GM03348 (cell line): ENCODE measurements at places on chromosomes 16 and 17.

GRCh38 chr17:70862295-70862694 lies 693.0 kb downstream of the KCNJ2 start:
- DNase-seq, result no peak

GRCh38 chr16:10178080-10178479 lies 4.1 kb downstream of the GRIN2A start:
- DNase-seq, result no peak

- peak; percentile 94 for DNase-seq
These were observed 23.9 kb downstream of the ZNF213 start for GRCh38 chr16:3158510-3159314.

- DNase-seq, result no peak
These were observed 10.5 kb downstream of the TTYH2 start for GRCh38 chr17:74223901-74224300.

DNA sequence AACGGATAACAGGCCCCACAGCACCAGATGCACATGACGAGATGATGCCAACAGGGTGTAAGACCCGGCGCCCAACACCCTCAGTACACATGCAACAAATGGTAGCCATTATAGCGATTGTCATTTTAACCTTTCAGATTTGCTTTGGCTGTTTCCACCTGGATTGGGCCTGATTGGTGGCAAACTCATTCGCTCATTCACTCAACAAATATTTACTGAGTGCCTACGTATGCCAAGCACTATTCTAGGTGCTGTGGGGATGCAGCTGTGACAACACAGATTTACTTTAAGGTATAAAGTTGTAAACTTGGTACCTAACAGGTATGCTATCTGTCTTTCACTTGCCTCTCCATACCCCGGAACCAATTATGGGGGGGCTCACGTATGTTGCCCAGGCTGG lies 66.8 kb downstream of the SRCIN1 start:
- DNase-seq, result no peak

GRCh38 chr17:29084541-29085146 lies 41.7 kb downstream of the PIPOX start:
- no peak for DNase-seq

GRCh38 chr16:49085686-49086085 lies 196.0 kb downstream of the CBLN1 start:
- no peak for DNase-seq

GRCh38 chr16:54360681-54361080 lies 74.1 kb upstream of the IRX3 start:
- no peak for DNase-seq

GRCh38 chr17:39178536-39178935 lies 12.6 kb upstream of the ARL5C start:
- peak; percentile 62 for DNase-seq

- no peak for DNase-seq
These were observed 6.3 kb upstream of the NETO2 start for GRCh38 chr16:47150067-47150466.

- DNase-seq, result no peak
These were observed 35.8 kb downstream of the MPRIP start for GRCh38 chr17:17077861-17078732.

- no peak for DNase-seq
These were observed 486.9 kb downstream of the CDH8 start for GRCh38 chr16:61549327-61549726.

GRCh38 chr17:57612202-57613071 lies 132.7 kb downstream of the CCDC182 start:
- no peak for DNase-seq

- no peak for DNase-seq
These were observed 129.5 kb downstream of the SOCS1 start for GRCh38 chr16:11126399-11127054.

DNA sequence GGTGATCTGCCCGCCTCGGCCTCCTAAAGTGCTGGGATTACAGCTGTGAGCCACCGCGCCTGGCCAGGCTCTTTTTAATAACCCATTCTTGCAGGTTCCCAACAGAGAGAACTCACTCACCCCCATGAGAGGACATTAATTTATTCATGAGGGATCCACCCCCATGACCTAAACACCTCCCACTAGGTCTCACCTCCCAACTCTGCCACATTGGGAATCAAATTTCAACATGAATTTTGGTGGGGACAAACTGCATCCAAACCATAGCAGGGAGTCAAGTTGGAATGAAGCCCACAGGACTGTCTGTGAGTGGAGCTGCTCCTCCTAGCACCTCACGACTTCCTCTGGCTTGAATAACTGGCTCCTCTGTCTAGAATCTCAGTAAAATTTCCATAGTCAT lies 85.5 kb downstream of the WWP2 start:
- no peak for DNase-seq

GRCh38 chr16:85465328-85466303 lies 147.5 kb upstream of the GSE1 start:
- DNase-seq, result peak; percentile 88

- DNase-seq, result no peak
These were observed 263.6 kb downstream of the SHISA9 start for GRCh38 chr16:13165024-13165423.

- DNase-seq, result no peak
These were observed 371.2 kb downstream of the MAF start for GRCh38 chr16:79229361-79229760.

GRCh38 chr16:88405216-88406060 lies 22.7 kb downstream of the ZNF469 start:
- peak; percentile 88 for DNase-seq

DNA sequence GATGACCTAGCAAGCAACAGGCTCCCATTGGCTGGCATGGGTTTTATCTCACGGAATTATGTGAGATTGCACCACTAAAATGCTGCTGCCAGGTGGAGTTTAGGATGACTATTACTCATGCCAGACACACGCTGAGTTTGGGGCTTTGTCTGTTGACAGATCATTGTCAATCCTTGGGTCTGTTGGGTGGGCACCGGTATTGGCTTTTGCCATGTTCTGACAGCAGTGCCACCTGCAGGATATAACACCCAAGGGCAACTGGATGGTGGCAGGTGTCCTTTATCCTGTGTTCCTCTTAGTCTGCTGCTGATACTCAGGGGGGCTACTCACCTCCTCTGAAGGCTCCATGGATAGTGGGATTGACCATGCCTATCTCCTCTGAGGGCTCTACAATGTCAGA lies 221.6 kb upstream of the DYNLRB2 start:
- DNase-seq, result no peak

- no peak for DNase-seq
These were observed 38.8 kb upstream of the MEAK7 start for GRCh38 chr16:84543253-84543652.
